ENCODE measurements at places on chromosomes 6 and 20.

GRCh38 chr6:45436544-45437438, 59.1 kb upstream of the SUPT3H start:
- no peak for DNase-seq

DNA sequence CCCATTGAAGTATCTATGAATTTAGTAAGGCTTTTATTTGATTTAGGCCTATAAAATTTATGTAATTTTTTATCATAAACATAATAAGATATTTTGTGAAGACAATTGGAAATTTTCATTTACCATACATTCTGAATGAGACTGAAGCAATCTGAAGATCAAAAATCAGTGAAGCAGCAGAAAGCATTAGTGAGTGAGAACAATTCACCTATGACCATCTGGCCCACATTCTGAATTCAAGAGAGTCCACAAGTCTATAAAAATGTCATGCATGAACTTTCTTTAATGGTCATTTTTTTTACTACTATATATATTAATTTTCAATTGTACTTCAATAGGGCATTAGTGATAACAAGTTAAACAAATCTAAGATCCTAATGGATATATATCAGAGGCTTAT, 1026.6 kb upstream of the MAP3K7 start:
- no peak for DNase-seq

GRCh38 chr6:25169553-25169952, 109.6 kb upstream of the CARMIL1 start:
- no peak for DNase-seq

GRCh38 chr20:41889126-41889843, 271.1 kb upstream of the CHD6 start:
- no peak for DNase-seq

DNA sequence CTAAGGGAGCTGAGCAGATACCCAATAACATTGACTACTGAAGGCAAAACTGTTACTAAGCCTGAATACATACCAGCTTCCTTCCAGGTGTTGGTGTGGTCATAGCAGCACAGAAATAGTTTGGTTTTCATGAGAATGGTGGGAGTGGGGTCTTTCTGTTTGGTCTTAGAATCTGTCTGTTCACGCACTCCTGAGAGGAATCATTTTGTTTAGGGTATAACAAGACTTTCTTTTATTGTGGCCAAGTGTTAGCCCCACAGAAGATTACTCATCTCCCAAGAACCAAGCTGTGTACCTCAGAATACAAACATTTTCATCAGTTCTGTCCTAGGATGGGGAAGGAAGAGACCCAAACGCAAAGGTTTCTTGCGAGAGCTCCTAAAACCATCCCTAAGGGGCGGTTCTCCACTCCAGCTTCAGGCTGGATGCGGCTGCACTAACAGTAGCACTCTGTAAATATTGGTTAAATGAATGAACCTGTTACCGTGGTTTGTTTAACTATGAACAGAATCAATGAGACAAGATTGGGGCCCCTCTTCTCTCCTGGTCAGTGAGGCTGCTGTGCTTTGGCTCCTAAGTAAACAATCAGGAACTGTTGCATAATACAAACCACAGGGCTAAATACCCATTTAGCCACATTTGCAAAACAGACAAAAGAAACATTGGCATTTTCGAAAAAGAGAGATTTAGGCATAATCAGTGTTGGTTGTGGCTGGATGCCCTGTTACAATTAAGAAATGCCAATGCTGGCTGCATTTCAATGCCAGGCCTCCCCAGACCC, 44.9 kb downstream of the SNAP25 start:
- DNase-seq: no peak

GRCh38 chr20:62707921-62708521, 615 bp upstream of the NTSR1 start:
- no peak for DNase-seq

DNA sequence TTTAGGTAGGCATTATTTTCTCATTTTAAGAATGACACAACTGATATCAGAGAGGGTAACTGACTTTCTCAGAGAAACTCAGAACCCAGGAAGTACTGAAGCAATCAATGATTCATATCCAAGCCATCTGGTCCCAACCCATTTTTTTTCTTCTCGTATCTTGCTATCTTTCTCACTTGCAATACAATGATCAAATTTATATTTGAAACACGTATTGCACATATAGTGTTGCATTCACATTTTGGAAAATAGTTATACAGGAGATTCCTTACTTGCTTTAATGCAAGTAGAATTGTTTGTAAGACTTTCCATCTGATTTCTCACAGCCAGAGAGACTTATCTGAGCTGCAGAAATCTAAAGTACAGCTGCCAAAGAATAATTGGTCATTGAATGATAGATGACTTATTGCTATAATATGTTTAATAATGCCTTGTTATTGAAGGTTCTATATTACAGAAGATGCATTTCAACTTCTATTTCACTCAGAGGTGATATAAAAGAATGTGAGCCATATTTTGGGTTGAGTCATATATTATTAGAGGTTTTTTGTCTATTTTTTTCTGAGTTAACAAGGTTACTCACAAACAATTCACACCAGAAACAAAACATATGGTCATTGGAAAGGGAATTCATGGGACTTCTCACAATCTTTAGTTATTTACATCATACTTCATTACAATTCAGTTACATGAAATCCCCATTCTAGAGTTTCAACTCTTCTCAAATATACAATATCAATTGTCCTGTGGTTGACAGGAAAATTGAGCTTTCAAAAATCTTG, 337.5 kb upstream of the CITED2 start:
- no peak for DNase-seq

DNA sequence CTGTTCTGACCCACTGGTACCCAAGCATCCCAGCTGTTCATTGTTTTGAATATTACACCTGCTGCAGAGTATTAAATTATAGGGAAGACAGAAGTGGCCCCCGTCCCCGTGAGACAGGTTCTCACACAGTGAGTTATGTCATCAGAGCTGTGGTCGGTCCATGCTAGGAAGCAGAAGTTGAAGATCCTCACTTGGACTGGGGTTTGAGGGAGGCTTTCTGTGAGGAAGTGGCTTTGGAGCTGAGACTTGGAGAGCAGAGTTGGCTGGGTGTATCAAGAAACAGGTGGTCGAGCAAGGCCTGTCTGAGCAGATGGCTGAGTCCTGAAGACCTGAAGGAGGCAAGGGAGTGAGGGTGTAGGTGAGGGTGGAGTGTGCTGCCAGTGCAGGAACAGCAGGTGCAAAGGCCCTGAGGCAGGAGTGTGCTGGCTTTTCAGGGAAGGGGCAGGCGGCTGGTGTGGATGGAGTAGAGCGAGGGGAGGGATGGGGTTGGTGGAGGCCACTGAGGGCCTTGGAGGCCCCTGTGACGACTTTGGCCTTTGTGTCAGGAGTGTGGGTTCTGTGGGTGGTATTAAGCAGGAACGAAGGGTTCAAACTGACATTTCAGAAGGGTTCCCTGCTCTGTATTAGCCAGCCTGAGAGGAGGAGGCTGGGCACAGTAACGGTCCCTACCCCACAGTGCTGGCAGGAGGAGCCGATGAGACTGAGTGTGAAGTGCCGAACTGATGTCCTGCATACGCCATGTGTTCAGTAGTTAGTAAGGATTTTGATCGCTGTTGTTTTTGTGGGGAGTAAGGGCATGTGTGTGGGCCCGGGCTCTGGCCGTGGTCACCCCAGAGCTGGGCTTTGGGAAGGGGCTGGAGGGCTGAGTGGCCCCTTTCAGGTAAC, 11.8 kb downstream of the SRC start:
- no peak for DNase-seq

DNA sequence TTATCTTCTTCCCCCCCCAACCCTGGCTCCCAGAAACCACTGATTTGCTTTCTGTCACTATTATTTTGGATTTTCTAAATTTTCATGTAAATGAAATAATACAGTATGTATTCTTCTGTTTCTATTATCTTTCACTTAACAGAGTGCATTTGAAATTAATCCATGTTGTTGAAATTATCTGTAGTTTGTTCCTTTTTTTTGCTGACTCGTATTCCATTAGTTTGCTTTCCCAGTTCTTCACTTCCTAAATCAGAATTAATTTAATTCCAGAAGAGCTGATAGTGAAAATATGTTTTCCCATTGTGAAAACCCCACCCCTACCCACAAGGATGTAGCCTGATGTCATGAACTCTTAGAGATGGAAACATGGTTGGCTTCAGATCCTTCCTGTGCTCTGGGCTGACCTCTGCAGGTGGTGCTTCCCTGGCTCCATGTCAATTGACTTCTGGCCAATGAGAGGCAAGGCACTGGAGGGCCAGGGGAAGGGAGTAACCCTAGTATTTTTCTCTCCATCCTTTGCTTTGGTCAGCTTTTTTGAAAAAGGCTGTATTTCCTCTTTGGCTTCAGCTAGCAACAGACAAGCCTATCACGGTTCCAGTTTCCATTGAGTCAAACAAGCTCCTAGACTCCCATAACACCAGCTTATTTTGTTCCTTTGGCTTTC, 244.4 kb upstream of the HSF2 start:
- DNase-seq: no peak

GRCh38 chr6:10411971-10412460, 2.9 kb downstream of the TFAP2A start:
- DNase-seq: peak; percentile 77

DNA sequence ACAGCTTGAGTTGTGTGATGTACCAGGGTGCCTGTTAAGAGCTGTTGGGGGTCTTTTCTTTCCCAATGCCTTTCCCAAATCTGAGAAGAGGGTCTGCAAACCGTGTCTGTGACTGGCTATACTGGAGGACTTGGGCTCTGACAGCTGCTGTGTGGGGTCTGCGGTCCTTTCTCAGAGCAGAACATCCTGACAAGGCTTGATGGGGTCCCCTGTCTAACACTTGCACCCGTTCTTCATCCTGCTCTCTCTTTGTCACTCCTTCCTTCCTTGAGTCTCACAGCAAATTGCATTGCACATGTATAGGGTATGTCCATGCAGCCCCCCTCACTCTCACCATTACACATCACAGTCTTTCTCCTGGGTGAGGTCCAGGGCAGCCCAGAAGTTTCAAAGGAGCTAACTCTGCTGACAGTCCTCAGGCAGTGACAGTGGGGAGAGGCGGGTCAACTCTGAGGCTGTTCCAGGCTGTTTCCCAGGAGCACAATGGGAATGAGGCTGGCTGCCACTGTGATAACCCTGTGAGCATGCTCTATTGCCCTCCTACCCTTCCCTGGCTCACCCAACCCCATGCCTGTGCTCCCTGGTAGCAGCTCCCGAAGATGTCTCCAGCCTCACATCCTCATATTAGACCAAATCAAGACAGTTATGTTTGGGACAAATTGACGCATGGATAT, 163.2 kb upstream of the GGTLC1 start:
- DNase-seq: no peak

- no peak for DNase-seq
Measured at GRCh38 chr6:104799134-104799657, 60.5 kb downstream of the HACE1 start.

GRCh38 chr6:81770381-81770780, 17.9 kb upstream of the TENT5A start:
- DNase-seq: no peak

DNA sequence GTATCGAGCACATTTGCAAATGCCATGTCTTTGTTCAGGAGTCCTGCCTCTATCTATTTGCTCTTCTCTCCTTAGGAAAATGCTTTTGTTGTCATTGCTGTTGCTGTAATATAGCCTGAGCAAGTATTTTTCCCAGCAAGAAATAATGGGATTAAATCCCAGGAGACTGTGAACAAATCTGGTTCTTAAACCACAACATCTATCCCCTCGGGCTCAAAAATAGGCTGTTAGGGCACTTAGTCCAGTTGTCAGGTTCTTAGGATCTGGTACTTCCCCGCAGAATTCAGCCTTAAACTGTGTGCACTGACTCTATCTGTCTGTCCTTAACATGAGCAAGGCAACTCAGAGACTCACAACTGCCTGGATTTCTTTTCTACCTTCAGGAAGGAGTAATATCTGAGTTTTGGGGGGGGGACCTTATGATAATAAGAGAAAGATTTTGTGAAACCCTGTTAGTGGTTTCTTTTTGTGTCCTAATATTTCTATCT, 437.5 kb downstream of the HTR1B start:
- no peak for DNase-seq

- DNase-seq: no peak
Measured at GRCh38 chr6:39102071-39102820, 12.7 kb downstream of the SAYSD1 start.

GRCh38 chr6:147081076-147081609, 123.1 kb upstream of the STXBP5 start:
- no peak for DNase-seq

GRCh38 chr6:5384276-5384675, 123.0 kb downstream of the FARS2 start:
- no peak for DNase-seq

DNA sequence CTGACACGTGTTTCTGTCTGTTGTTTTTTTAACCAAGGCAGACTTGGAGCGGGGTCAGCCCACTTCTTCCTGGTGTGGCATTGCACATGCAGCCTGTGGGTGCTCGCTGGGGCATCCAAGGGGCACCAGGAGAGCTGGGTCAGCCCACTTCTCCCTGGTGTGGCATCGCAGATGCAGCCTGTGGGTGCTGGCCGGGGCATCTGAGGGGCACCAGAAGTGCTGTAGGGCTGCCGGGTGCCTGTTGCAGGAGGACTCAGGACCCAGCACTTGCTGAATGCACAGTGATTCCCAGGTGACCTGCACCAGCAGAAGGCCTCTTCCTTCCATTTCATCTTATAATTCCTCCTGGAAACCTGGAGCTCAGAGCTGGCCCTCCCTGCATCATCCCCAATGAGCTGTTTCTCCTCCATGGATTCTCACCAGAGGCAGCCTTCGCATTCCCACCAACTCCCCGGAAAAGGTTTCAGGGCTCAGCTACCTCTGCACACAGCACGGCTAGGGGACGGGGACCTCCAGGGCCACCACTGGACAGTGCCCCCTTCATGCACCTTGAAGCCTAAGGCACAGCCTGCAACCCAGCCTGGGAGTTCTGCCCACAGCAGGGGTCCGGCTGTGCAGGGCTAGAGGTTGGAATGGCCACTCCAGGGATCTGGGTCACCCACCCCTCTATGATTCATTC, 218.8 kb downstream of the TAF4 start:
- DNase-seq: no peak

DNA sequence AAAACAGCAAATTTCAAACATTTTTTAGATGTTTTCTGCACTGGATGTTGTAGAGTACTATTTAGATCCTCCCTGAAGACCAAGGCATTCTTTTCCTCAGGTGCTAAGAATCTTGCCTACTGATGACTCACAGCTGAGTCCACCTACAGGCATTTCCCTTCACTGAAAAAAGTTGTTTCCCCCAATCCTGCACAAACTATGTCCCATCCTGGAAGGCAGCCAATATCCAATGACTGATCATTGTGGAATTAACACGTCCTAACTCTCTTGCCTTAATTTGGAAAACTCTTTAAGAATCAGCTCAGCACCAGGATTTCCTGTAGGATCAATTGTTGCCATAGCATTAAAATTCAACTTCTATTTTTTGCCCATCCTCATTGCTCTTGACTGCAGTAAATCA, 268.4 kb upstream of the IRAK1BP1 start:
- peak; percentile 41 for DNase-seq

DNA sequence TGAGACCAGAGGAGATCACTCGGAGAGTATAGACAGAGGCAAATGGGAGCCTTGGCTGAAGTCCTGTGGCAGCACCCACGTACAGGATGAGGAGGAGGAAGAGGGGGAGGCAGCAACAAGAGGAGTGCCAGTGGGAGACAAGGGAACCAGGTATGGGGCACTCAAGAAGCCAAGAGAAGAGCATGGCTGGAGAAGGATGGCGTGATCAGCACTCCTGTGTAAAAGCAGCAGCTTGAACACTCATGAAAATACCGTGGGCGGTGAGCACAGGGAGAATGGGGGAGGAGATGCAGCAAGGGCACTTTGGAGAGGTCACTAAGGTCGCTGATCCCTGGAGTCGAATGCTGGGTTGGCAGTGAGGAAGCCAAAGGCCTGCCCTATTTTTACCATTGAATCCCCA, 51.2 kb upstream of the PRND start:
- no peak for DNase-seq
